Activated T-helper 2 cell treated with anti-CD3 and anti-CD28 coated beads, Interferon-gamma antibody, Interleukin-2, Interleukin-4, amounts not matched to agents 10 μg/mL and 5 μg/mL and 100 μg/mL, durations not matched to agents 14 hours and 24 hours and 36 hours (primary cell): ENCODE measurements at places on chromosomes 16 and 17. TPM values are rescaled to one million over a fixed set of nuclear protein-coding genes. Genes with fewer than 3 reads are reported as not detected.

The CCL7 gene
- total RNA-seq: not detected in 2 replicates

The SLC47A1 gene
- total RNA-seq: 0.07 and 0.25 TPM in 2 replicates

The FADS6 gene
- not detected in 2 replicates for total RNA-seq

The ZNF778 gene
- 5.6 and 7.7 TPM in 2 replicates for total RNA-seq

The TMC7 gene
- total RNA-seq: not detected in 2 replicates

The SPHK1 gene
- total RNA-seq: 16.0 and 16.4 TPM in 2 replicates

The STAT3 gene
- 250 and 262 TPM in 2 replicates for total RNA-seq

The NPB gene
- 0.28 and 0.39 TPM in 2 replicates for total RNA-seq

The ZNF821 gene
- total RNA-seq: 7.9 and 9.2 TPM in 2 replicates

The PRDM7 gene
- not detected in 2 replicates for total RNA-seq

The EXOSC6 gene
- 32.0 and 32.6 TPM in 2 replicates for total RNA-seq

The KRTAP4-3 gene
- total RNA-seq: not detected in 2 replicates

The KRTAP9-4 gene
- total RNA-seq: not detected in 2 replicates

The WNT9B gene
- total RNA-seq: not detected in 2 replicates

The ADAM11 gene
- 0.09 and 0.14 TPM in 2 replicates for total RNA-seq

The COPRS gene
- 59.7 and 64.2 TPM in 2 replicates for total RNA-seq

The BAHCC1 gene
- 0.90 and 0.91 TPM in 2 replicates for total RNA-seq

The CYGB gene
- not detected in 2 replicates for total RNA-seq

The SBK1 gene
- total RNA-seq: 1.3 and 1.4 TPM in 2 replicates

The CDH5 gene
- total RNA-seq: not detected in 2 replicates

The PDIA2 gene
- not detected in 2 replicates for total RNA-seq

The ZNF469 gene
- 0.59 and 0.67 TPM in 2 replicates for total RNA-seq

The GRIN2C gene
- 0.14 and 0.16 TPM in 2 replicates for total RNA-seq

The KLHL10 gene
- 0.16 and 0.23 TPM in 2 replicates for total RNA-seq

The LITAFD gene
- not detected in 2 replicates for total RNA-seq

The CLDN7 gene
- total RNA-seq: 0.21 and 0.41 TPM in 2 replicates

The PSMC3IP gene
- total RNA-seq: 23.3 and 26.6 TPM in 2 replicates

The SHISA9 gene
- total RNA-seq: not detected in 2 replicates

The KRTAP4-1 gene
- total RNA-seq: not detected in 2 replicates

The SHCBP1 gene
- total RNA-seq: 45.6 and 46.9 TPM in 2 replicates

The POLR3E gene
- total RNA-seq: 100 and 106 TPM in 2 replicates

The NPIPA7 gene
- 6.1 and 6.2 TPM in 2 replicates for total RNA-seq

The ABAT gene
- total RNA-seq: 22.5 and 24.2 TPM in 2 replicates

The DDX52 gene
- 43.4 and 46.9 TPM in 2 replicates for total RNA-seq

The PIMREG gene
- 8.9 and 9.3 TPM in 2 replicates for total RNA-seq

The PER1 gene
- 41.8 and 43.2 TPM in 2 replicates for total RNA-seq

The HASPIN gene
- total RNA-seq: 23.0 and 23.4 TPM in 2 replicates

The BCL6B gene
- total RNA-seq: 0.80 and 1.0 TPM in 2 replicates

The AIPL1 gene
- total RNA-seq: not detected in 2 replicates

The MAP1LC3B gene
- 40.6 and 43.6 TPM in 2 replicates for total RNA-seq

The BRIP1 gene
- 16.4 and 16.9 TPM in 2 replicates for total RNA-seq

The FBXO39 gene
- total RNA-seq: 0.11 TPM in 1 of 2 replicates, not detected in the other

The IL34 gene
- 0.28 TPM in 1 of 2 replicates, not detected in the other for total RNA-seq

The PABPN1L gene
- total RNA-seq: not detected in 2 replicates

The SPPL2C gene
- not detected in 2 replicates for total RNA-seq

The TEKT5 gene
- not detected in 2 replicates for total RNA-seq

The ELMO3 gene
- total RNA-seq: 6.8 and 7.1 TPM in 2 replicates

The HBA1 gene
- 0.55 TPM in 1 of 2 replicates, not detected in the other for total RNA-seq

The C1QTNF8 gene
- total RNA-seq: not detected in 2 replicates

The PDILT gene
- total RNA-seq: 0.07 TPM in 1 of 2 replicates, not detected in the other

The SAMD14 gene
- 2.0 and 2.4 TPM in 2 replicates for total RNA-seq

The TMEM238L gene
- total RNA-seq: not detected in 2 replicates

The HES7 gene
- total RNA-seq: 2.4 and 3.1 TPM in 2 replicates

The ASPA gene
- total RNA-seq: not detected in 2 replicates

The KRT27 gene
- total RNA-seq: not detected in 2 replicates

The PIK3R6 gene
- 9.8 and 10.1 TPM in 2 replicates for total RNA-seq

The CMTM2 gene
- 0.30 and 0.53 TPM in 2 replicates for total RNA-seq

The NOMO2 gene
- total RNA-seq: 119 and 120 TPM in 2 replicates
